Heart left ventricle (tissue), 16 donors: ENCODE measurements at places on chromosomes 2 and 18. TPM values are rescaled to one million over a fixed set of nuclear protein-coding genes. Genes with fewer than 3 reads are reported as not detected.

GRCh38 chr2:237465515-237466148, 21.4 kb upstream of the MLPH start:
- no peak for DNase-seq

DNA sequence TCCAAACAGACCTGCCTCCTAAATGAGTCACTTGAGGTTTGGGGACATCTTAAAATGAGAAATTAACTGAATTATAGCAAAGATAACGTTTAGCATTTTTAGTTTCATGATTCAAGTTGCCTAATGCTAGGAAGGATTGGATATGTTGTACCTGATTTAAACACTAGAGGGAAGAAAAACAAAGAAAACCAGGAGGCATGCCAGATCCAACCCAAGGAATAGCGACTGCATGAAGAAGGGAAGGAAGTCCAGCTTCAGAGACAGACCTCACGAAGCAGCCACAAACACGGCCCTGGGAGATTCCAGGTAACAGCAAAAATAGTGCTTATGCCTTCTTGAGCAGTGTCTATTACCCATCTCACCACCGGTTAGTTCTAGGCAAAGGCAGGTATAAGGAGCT, 499.9 kb upstream of the SPHKAP start:
- DNase-seq: no peak

PAIP2B gene
- polyA plus RNA-seq: 22.2 TPM

MAP3K19 gene
- polyA plus RNA-seq: not detected

DNA sequence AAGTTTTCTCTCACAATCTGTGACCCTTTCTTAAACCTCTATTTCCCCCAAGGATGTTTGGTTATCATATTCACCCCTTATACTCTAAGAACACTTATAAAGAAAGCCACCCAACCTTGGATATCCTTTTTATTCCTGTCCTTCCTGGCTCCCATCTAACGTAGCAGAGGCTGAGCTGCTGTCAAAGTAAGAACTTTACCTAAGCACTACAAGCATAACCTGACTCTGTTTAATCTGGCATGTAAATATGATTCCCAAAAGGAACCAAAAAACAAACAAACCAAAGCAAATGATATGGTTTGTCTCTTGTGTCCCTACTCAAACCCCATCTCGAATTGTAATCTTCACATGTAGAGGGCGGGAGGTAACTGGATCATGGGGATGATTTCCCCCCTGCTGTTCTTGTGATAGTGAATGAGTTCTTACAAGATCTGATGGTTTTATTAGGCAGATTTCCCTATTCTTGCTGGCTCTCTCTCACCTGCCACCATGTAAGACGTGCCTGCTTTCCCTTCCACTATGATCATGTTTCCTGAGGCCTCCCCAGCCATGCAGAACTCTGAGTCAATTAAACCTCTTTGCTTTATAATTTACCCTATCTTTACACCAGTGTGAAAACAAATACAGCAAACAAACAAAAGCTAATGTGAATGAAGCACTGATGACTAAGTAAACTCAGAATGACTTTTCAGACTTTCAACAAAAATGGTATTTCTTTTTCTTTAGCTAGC, 72.7 kb upstream of the SPOPL start:
- no peak for DNase-seq

MC5R gene
- not detected for polyA plus RNA-seq
